ENCODE measurements at places on chromosomes 2 and 18. TPM values are rescaled to one million over a fixed set of nuclear protein-coding genes. Genes with fewer than 3 reads are reported as not detected.

GRCh38 chr18:50111398-50111797, 83.5 kb downstream of the MYO5B start:
- H3K27ac ChIP-seq, result no peak overlapping the region
- no peaks in the 10 kb centered on the region for H3K36me3 ChIP-seq
- no peaks in the 10 kb centered on the region for H3K27me3 ChIP-seq
- DNase-seq, result no peak
- no peaks in the 10 kb centered on the region for H3K4me1 ChIP-seq

DNA sequence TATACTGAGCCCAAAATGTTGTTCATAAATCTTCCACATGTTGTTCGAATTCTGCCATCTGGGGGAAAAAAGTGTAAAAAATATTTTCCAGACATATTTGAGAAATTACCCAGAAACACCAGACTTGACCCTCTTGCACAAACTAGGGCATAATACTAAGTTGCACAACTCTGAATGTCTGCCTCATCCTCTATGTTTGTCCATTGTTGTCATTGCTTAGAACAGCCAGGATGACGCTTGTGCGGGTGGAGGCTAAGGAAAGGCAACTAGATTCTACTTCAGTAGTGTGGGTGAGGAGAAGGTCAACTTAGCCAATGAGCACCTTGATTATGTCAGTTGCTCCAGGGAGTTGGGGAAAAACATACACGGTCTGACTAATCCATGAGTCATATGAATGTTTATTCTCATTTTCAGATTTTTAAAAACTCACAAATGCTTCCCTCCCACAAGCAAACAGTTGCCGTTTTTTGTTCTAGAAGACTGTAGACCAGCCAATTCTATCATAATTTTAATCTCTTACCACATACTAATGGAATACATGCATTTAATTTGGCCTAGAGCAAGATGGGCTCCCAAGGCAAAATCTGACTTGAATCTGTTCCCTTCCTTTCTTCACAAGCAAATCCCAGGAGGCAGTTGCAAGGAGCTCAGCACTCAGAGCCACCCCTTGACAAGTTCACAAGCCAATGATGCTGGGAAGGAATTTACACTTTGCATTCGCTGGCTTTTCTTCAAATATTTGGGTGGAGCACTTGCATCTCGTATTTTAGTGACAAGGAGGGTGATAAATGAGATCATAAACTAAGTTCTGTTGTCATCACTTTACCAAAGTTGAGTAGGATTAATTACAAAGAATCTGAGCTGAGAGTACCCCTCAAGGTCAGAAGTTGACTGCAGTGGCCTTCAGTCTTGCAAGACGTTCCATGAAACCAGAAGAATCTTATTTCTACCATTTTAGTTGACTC, 163.2 kb upstream of the TWIST2 start:
- DNase-seq, result peak; percentile 16
- H3K4me3 ChIP-seq, result no peak overlapping the region
- no peaks in the 10 kb centered on the region for H3K36me3 ChIP-seq

GRCh38 chr2:235493402-235493774, 455 bp upstream of the AGAP1 start:
- DNase-seq, result peak; percentile 59
- H3K4me1 ChIP-seq, result peaks cover 11% of the 10 kb centered on the region
- no peaks in the 10 kb centered on the region for H3K36me3 ChIP-seq
- H3K27ac ChIP-seq, result peak overlapping the region; percentile 19
- no peaks in the 10 kb centered on the region for H3K27me3 ChIP-seq

GRCh38 chr2:72901426-72901825, 14.2 kb downstream of the SPR start:
- H3K27me3 ChIP-seq, result peaks cover 51% of the 10 kb centered on the region
- H3K27ac ChIP-seq, result no peak overlapping the region
- no peak overlapping the region for H3K4me3 ChIP-seq
- H3K36me3 ChIP-seq, result no peaks in the 10 kb centered on the region

DNA sequence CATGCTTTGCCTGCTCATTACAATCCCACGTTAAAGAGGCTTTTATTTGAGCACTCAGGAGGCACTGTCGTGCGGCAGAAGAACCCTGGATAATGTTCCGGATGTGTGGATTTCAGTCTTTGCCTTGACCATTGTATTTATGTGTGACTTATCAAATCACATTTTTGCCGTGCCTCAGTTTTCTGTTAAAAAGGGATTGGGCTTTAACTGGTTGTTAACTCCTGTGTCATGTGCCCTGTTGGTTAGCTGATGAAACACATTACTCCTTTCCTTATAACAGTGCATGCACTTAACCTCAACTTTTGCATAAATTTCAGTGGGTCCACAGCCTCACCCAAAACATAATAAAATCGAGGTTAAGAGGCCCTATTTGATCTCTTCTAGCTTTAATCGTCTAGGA, 52.7 kb downstream of the NAB1 start:
- no peaks in the 10 kb centered on the region for H3K27me3 ChIP-seq
- H3K4me3 ChIP-seq, result no peak overlapping the region
- H3K27ac ChIP-seq, result no peak overlapping the region
- DNase-seq, result no peak
- H3K4me1 ChIP-seq, result no peaks in the 10 kb centered on the region

GRCh38 chr2:220377482-220378155, 750.2 kb downstream of the SLC4A3 start:
- no peaks in the 10 kb centered on the region for H3K27me3 ChIP-seq
- no peak for DNase-seq
- H3K36me3 ChIP-seq, result no peaks in the 10 kb centered on the region

- H3K27ac ChIP-seq, result no peak overlapping the region
- DNase-seq, result peak; percentile 65
These were observed 50.2 kb upstream of the PLB1 start for GRCh38 chr2:28445448-28446258.

- H3K4me3 ChIP-seq, result no peak overlapping the region
- H3K27me3 ChIP-seq, result no peaks in the 10 kb centered on the region
- no peaks in the 10 kb centered on the region for H3K36me3 ChIP-seq
- no peak for DNase-seq
- no peak overlapping the region for H3K27ac ChIP-seq
- H3K4me1 ChIP-seq, result peaks cover 7% of the 10 kb centered on the region
These were observed 72.4 kb upstream of the YWHAQ start for GRCh38 chr2:9703085-9703678.

- H3K4me3 ChIP-seq, result no peak overlapping the region
- DNase-seq, result peak; percentile 5
- peaks cover 3% of the 10 kb centered on the region for H3K4me1 ChIP-seq
- H3K36me3 ChIP-seq, result no peaks in the 10 kb centered on the region
- H3K27ac ChIP-seq, result no peak overlapping the region
These were observed 260.6 kb upstream of the LINC00305 start for GRCh38 chr18:64409511-64409910.

DNA sequence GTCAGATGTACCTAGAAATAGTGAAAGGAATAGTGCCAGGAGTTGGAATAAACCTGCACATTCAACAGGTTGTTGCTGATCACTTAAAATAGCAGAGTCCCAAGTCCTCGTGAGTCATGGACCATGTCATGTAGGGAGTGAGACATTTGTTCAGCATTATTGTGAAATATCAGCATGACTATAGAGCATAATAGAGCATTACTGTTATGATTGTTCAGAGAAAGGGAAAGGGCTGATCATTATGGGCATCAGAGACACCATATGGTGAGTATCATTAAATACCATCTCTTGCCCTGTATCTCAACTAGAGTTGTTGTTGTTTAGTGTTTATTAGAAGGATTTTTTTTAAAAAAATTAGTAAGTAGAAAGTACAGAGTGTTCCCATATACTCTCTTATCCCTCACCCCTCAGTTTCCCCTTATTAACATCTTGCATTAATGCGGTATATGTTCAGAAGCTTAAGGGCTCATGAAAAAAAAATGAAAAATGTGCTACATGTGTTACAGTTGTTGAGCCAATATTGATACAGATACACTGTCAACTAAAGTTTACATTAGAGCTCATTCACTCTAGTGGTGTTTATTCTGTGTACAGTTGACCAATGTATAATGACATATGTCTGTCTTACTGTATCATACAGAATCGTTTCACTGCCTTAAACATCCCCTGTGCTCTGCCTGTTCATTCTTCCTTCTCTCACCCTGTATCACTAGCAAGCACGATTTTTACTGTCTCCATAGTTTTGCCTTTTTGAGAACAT, 5.7 kb downstream of the ELAC1 start:
- no peaks in the 10 kb centered on the region for H3K27me3 ChIP-seq
- DNase-seq, result no peak
- H3K27ac ChIP-seq, result no peak overlapping the region
- H3K4me3 ChIP-seq, result no peak overlapping the region
- H3K4me1 ChIP-seq, result peaks cover 6% of the 10 kb centered on the region
- no peaks in the 10 kb centered on the region for H3K36me3 ChIP-seq

DNA sequence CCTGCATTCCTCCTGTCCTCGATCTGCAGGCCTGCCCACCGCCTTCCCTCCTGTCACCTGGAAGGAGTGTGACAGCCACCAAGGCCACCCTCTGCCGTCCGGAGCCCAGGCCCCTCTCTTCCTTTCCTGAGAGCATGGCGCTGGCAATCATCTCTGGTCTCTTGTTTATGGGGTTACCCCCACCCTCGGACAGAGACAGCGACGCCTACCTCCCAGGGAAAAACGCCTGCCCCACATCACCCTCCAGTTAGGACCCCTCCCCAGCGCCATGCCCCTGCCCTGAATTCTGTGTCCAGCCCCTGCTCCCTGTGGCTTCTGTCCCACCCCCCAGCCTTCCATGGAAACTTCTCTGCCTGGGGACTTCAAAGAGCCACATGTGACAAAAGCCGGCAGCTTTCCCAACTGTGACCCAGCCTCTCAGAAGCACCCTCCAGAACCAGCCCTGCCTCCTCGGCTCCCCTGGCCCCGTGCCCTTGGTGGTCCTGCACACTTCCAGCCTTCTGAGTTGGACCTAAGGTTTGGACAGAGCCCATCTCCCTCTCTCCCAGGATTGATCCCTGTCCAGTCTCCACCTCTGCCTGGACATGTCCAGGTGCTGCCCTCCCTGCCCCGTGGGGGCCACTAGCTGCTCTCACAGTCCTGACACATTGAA, 145.0 kb upstream of the HDAC4 start:
- no peak overlapping the region for H3K27ac ChIP-seq
- no peak for DNase-seq
- H3K27me3 ChIP-seq, result no peaks in the 10 kb centered on the region
- H3K4me3 ChIP-seq, result no peak overlapping the region
- no peaks in the 10 kb centered on the region for H3K36me3 ChIP-seq
- no peaks in the 10 kb centered on the region for H3K4me1 ChIP-seq

- H3K36me3 ChIP-seq, result no peaks in the 10 kb centered on the region
- no peak for DNase-seq
- H3K27ac ChIP-seq, result no peak overlapping the region
- H3K4me3 ChIP-seq, result no peak overlapping the region
- H3K27me3 ChIP-seq, result no peaks in the 10 kb centered on the region
These were observed 745.3 kb downstream of the SATB2 start for GRCh38 chr2:198712485-198712884.

Gene SPP2
- not detected for total RNA-seq

Gene RPIA
- total RNA-seq, result 30.3 TPM

Gene DHRS9
- not detected for total RNA-seq

Gene MAT2A
- 257 TPM for total RNA-seq

Gene TYMS
- 200 TPM for total RNA-seq

Gene OST4
- total RNA-seq, result 415 TPM

Gene NHEJ1
- 12.1 TPM for total RNA-seq

Gene UNC80
- not detected for total RNA-seq

Measured in endothelial cell of umbilical vein (primary cell).